ENCODE measurements at places on chromosomes 16 and 17. TPM values are rescaled to one million over a fixed set of nuclear protein-coding genes. Genes with fewer than 3 reads are reported as not detected.

GJC1 gene
- total RNA-seq, result 16.1 TPM

- no peak for DNase-seq
Observed at GRCh38 chr17:39929646-39930407, 2.3 kb downstream of the LRRC3C start.

OR2C1 gene
- not detected for total RNA-seq

IL21R gene
- 0.13 TPM for total RNA-seq

- DNase-seq, result no peak
Observed at GRCh38 chr17:41492771-41493170, 3.1 kb upstream of the KRT36 start.

DNA sequence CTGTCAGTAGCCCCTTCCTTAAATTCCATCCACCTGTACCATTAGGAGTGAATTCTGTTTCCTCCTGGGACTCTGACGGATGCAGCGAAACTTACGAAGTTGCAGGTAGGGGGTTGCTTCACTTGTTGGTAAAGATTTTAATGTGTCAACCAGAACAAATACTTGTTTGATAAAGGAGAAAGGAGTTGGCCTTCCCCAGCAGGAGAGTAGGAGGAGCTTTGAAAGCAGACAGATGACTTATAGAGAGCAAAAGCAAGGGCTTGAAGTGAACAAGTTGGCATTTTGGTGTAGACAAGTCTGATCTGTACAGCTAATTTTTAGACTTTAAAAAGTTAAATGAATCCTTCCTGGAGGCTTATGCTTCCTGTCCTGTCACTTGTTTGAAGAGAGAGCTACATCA lies 38.1 kb upstream of the PMFBP1 start:
- DNase-seq, result no peak

DNA sequence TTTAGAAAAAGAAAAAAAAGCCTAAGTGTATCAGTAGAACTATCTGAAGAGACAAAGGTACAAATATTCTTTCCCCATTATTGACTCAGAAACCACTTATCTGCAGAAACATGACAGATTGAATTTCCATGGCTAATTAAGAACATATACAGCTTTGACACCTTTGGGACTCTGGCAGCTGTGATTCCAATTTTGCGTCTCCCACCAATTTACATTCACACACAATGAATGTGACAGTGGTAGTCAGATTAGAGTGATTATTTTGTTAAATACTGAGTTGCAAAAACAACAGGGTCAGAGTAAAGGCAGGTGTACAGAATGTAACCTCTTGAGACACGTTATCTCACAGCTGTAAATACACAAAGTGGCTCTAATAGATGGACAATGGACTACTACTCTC lies 5.3 kb upstream of the PPM1D start:
- DNase-seq, result no peak

DNA sequence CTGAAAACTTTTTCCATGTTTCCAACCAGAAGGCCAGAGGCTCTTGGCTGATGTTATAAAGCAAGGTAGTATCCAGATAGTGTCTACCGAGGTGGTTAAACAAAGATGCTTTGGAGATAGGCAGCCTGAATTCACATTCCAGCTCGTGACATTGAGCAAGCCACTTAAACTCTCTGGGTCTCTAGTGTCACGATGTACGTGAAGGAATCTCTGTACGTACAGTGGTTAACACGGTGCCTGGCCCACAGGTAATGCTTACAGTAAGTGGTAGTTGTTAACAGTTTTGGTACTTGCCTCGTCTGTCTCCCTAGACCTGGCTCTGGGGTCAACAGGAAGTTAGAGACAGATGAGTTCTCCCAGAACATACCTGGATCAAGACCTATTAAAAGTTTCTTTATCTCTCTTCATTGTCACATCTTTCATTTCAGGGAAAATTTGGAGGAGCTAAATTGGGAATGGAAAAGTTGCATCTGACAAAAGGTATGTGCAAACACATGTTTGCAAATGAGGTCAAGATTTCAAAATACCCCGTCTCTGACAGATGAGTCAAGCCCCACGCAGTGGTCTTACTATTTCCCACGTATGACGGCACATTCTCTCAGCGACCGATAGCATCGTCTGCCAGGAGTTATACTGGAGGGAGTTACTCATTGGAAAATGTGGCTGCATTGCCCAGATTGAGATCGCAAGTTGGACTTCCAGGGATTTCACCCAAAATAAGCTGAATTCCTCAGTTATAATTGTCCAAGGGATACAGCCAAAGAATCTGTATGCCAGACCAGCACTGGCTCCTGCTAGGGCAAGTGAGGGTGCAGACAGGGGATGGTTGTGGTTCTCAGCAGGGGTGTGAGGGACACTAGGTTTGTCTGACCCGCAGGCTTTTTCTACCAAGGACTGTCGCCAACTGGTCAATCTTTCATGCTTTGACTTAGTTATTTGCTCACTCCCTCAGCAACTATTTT lies 18.9 kb upstream of the MYH10 start:
- DNase-seq, result no peak

GRCh38 chr16:86651823-86652222 lies 73.5 kb downstream of the FOXL1 start:
- no peak for DNase-seq

SLX1B gene
- total RNA-seq, result 9.3 TPM

CCDC57 gene
- total RNA-seq, result 8.6 TPM

GRCh38 chr16:11138022-11138768 lies 117.8 kb downstream of the SOCS1 start:
- DNase-seq, result no peak

DNA sequence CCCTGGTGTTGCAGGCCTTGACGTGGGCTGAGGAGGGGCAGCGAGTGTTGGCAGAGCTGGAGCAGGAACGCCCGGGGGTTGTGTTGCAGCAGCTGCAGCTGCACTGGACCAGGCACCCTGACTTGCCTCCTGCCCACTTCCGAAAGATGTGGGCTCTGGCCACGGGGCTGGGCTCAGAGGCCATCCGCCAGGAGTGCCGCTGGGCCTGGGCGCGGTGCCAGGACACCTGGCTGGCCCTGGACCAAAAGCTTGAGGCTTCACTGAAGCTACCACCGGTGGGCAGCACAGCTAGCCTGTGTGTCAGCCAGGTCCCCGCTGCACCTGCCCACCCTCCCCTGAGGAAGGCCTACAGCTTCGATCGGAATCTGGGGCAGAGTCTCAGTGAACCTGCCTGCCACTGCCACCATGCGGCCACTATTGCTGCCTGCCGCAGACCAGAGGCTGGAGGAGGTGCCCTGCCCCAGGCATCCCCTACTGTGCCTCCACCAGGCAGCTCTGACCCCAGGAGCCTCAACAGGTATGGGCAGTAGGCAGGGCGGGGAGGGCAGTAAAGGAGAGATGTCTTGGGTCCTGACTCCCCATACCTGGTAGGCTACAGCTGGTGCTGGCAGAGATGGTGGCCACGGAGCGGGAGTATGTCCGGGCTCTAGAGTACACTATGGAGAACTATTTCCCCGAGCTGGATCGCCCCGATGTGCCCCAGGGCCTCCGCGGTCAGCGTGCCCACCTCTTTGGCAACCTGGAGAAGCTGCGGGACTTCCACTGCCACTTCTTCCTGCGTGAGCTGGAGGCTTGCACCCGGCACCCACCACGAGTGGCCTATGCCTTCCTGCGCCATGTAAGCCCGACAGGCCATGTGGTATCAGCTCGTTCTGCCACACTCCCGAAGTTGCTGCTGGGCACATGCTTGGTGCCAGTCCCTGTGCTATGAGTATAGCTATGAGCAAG lies 5.6 kb downstream of the PLEKHG4 start:
- no peak for DNase-seq

DNA sequence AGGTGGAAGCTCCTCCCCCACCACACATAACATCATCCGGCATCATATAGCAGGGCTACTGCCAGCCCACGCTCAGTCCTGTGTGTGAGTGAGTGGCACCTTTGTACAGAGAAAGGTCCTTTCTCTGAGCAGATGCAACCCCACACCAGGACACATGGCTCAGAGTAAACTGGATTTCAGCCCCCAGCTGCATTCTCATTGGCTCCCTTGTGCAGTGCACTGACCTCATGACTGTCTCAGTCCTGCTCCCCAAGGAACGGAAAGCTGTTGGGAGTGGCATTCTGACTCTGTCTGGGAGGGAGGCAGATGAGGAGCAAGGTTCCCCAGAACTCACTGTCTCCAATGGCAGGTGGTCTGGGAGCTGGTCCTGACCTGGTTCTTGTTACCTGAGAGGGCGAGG lies 244.1 kb downstream of the PHKB start:
- DNase-seq, result no peak

ELMO3 gene
- 0.54 TPM for total RNA-seq

GRCh38 chr17:6940186-6940649 lies 55.6 kb upstream of the ALOX12 start:
- no peak for DNase-seq

DNA sequence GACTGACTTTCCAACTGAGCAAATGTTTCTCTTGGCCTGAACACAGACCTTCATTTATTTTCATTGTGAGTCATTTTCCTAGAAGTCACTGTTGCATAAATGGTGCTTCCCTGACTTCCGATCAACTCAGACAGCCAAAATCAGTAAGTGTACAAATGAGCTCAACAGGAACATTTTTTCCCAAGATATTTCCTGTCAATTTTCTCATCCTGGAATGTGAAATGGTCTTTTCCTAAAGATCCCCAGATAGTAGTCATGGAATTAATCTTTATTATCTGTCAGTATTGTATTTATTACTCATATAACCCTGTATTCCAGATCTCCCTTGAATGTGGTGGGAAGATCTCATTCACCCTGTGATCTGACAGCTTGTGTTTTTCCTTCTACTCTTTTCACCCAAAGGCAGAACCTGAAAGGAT lies 360.3 kb upstream of the KIF2B start:
- DNase-seq, result no peak

KCNJ2 gene
- total RNA-seq, result 47.1 TPM

UNK gene
- 14.3 TPM for total RNA-seq

CDH5 gene
- total RNA-seq, result 42.9 TPM

GRCh38 chr16:8714174-8714573 lies 39.8 kb downstream of the ABAT start:
- no peak for DNase-seq

DNA sequence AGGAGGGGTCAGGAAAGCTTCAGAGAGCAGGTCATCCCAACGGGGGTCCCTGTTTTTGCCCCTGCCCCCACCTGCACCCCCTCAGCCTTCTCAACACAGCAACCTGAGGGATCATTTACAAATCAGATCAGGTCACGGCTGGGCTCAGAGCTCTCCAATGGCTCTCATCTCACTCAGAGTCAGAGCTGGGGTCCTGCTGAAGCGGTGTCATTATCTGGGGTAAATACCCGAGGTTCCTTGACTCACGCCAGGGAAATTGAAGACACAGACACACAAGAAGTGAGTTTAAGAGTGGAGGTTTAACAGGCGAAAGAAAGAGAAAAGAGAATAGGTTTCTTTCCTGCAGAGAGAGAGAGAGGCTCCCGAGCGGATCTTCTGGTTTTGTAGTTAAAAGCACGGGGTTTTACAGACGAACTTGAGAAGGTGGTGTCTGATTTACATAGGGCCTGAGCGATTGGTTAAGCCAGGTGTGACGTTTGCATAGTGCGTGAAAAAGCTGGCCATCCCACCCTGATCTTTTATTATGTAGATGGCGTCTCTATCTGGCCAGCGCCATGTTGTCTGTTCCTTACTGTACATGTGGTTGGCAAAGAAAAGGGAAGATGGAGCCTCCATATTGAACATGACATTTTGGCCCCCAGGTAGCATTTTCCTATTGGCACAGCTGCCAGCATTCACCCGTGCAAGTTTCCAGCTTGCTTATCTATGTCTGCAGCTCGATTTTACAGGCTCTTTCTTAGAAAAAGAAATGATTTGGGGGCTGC lies 51.4 kb downstream of the WSB1 start:
- no peak for DNase-seq

Data from Right ventricle myocardium superior (tissue), 1 donor.